Right lung (tissue), 10 donors: ENCODE measurements at places on chromosomes 6 and 20.

- DNase-seq: no peak
Observed at GRCh38 chr20:56986931-56987720, 279.3 kb downstream of the BMP7 start.

- no peak for DNase-seq
Observed at GRCh38 chr6:154960299-154960843, 34.7 kb upstream of the TIAM2 start.

GRCh38 chr6:21331235-21331634 lies 262.3 kb upstream of the SOX4 start:
- DNase-seq: no peak

DNA sequence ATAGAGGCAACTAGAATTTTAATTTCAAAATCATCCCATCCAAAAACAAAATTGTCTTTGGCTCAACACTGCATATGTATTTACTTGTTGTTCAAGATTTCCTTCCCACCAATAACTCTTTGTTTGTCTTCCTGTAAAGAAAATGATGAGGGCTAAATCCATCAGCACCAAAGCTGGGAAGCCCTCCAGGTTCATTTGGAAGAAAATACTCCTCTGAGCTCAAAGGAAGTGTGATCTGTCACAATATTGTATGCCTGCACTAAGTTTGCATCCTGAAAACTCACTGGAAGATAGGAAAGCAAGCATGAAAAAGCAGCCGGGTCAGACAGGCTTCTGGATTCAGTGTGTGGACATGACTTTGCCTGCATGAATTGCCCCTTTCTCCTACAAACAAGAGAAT lies 28.7 kb upstream of the OPRM1 start:
- DNase-seq: no peak

GRCh38 chr6:64062960-64063683 lies 427.5 kb downstream of the PHF3 start:
- DNase-seq: no peak
